Stimulated activated CD4-positive, alpha-beta T cell treated with anti-CD3 and anti-CD28 coated beads, Interleukin-1b, Interleukin-23, amount 100 ng/mL, for 24 hours (primary cell): ENCODE measurements at places on chromosomes 1 and 21.
A peak's percentile ranks its signal among the peaks of the same experiment; 100 is the strongest.

DNA sequence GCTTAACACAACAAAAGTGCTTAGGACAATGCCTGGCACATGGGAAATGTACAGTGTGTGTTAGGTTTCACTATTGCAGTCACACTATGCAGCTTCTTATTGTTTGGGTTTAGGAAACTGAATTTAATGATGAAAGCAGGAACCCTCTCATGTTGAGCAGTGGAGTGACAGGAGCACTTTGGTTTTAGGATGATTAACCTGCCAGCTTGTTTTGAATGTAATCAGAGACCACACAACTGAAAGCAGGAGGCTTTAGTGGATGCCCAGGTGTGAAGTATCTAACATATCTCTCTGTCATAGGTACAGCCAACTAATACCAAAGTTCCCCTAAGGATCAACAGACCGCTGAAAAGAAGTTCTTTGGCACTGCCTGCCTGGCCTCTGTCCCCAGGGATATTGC is 406.9 kb upstream of the USP24 start:
- DNase-seq: no peak

DNA sequence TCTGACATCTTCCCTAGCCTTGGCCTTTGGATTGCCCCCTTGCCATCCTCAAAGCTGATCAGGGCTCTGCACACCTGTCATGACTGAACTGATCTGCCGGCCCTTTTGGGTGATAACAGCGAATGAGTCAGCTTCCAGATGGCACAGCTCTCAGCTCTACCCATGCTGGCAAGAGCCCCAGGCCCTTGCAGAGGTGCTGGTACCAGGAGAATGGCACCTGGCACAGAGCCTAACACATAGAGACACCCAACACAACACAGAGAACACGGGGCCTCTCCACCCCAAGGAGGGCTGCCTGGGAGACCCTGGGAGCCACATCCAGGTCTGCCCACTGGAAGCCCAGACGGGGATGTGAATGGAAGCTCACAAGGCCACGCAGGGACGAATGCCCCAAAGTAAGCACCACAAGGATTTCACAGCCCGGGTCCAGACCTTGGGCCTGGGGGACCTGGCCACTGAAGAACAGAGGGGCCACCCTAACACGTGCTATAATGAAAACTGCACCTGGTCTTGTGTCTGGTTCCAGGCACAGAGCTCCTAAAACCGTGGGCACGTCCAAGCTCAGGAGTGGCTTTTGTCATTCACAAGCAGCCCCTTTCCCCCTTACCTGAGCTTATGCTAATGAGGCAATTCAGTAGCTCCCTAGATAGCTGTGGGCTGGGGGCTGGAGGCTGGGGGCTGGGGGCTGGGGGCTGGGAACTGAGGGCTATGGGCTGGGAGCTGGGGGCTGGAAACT is 160.5 kb downstream of the NPHP4 start:
- no peak for DNase-seq

DNA sequence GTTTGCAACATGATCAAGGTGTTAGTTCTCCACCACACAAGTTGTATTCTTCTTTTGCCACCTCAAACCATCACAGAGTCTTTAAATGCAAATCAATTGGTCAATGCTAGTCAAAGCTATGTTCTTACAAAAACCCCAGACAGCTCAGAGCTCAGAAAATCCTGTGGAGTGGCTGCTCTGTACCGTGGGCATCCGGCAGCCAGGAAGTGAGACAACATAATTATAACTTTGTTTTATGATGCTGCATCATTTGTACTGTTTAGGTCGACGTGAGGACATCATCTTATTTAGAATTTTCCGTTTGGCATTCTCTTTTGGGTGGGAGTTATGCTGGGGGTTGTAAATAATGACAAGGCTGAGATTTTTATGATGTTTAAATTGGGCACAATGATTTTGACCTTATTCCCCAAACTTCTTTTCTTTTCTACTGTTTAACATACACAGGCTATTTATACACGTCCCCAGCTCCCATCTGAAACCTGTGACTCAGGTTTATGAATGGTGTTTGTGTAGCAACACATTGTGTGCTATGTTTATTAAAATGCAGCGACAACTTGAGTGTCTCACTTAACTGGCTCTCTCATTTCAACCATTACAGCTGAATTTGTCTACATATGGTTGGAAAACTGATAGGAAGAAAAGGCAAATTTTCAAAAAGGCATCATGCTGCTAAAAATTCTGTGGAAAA is 124.0 kb downstream of the CNIH3 start:
- no peak for DNase-seq

DNA sequence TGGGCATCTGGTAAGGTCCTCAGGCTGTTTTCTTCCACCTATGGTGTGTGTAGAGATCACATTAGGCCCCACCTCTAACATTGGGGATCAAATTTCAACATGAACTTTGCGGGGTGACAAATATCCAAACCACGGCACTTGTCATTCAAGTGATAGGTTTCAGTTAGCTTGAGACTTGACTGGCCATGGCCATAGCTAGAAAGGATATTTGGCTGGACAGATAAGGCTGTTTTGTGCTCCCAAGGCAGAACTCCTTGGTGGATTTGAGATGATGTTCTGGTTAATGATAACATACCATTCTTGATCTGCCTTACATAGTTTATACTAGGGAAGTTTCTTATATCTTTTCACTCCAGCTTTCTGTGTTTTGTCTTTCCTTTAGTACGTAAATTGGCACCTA is 48.5 kb downstream of the CELF3 start:
- DNase-seq: no peak

DNA sequence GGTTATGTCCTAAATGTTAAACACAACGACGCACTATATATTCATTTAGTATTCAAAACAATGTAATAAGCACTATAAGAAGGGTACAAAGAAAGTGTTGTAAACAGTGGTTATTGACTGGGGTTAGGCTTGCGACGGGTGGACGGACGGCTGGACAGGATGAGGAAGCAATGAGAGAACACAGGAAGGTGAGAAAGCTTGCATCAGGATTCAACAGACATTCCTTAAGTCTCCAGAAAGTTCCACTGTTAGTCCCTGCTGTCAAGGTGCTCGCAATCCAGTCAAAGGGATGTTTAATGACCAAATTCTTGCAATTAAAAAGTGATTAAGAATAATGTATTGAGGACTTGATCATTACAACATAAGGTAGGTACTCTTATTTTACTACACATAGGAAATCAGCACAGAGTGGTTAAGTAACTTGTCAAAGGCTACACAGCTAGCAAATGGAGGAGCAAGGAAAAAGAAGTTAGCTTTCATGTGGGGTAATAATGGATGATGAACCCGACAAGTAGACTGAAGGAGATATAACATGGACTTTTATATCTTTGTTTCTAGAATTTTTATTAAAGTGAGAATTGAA is 994 bp upstream of the ACBD6 start:
- no peak for DNase-seq

DNA sequence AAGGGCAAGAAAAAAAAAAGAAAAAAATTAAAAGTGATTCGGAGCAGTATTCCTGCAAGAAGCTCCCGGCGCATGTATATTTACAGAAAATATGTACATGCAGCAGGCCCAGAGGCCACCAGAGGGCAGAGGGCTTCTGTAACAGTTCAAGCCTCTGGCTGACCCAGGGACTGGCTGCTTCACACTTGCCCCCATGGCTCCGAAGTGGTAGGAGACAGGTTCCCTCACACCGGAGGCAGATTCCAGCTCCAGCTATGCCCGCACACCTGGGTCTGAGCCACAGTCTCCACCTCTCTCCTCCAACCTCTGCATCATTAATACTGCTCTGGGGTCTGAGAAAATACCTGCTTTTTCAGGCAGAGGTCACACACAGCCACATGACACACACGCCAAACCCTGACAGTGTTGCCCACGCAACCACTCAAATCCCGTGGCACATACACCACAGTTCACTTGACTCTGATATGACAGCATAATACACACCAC is 2.2 kb upstream of the ARHGAP30 start:
- DNase-seq: no peak

- peak; percentile 71 for DNase-seq
Observed at GRCh38 chr1:21963477-21964217, 13.2 kb upstream of the CELA3B start.

GRCh38 chr1:221672239-221672645 is 69.6 kb downstream of the DUSP10 start:
- no peak for DNase-seq

DNA sequence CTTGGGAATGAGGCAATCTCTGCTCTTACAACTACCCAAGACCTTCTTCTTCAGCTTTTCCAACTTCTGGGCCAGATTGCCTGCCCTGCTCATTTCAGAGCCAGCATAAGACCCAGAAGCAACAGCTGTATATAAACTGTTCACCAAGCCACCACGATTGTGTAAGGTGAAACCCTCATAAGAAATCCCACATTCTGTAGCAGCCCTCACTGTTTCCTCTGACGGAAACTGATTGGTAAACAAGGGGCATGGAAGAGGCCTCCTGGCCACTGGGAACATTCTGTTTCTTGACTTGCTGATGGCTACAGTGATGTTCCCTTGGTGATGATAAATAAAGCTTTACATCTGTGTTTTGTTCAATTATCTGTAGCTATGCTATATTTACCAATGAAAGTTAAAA is 39.7 kb upstream of the EXO1 start:
- DNase-seq: no peak

DNA sequence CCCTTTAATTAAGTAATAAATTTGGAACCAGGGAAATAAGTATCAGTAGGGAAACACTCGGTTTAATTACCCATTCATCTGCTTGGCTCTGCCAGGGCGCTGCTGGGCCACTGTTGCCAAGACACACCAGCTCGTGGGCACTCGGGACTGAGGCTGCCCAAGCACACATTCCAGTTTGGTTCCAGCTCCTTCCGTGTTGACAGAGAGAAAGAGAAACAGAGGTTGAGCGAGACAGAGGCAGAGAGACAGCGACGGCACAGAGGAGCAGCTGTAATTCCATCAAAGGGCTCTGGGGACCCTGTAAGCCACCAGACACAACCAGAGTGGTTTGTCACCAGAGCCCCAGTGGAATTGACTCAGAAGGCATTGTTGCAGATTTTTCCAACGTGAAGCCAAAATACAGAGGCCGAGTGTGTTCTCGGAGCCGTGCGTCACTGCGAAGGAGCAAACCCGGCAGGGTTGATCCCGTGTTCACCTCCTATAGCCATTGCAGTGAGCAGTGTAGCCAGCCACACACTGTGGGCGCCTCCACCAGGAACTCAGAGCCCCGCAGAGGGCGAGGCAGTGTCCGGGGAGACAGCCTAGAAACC is 33.5 kb downstream of the SYF2 start:
- DNase-seq: no peak

GRCh38 chr1:110944806-110945205 is 18.9 kb downstream of the LRIF1 start:
- DNase-seq: no peak

DNA sequence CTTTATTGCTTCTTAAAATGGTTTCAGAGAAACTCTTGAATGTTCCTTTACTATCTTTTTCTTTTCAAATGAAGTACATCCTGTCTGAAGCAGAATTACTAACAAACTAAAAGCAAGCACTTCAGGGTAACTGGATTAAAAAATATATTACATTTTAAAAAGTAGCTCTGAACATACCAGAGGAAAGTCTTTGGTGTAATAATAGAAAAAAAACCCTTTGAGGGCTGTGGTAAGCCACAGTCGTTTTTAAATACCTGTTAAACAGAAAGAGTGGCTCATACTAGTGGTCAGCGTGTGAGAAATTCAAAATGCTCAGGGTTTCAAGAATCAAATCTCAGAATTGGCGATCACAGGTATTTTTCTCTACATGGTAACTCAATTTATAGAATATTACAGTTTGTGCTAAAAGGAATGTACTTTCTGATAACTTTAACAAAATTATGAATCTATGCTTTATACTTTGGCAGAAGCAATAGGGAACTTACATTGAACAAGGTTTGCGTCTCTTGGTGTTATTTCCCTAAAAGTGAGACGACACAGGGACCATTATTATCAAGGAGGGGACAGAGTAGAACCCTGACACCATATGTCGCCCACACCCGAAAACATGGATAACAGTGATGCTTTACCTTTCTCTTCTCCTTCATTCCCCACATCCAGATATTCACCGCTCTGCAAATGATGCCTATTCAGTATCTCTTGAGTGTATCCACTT is 97.0 kb upstream of the DPH5 start:
- DNase-seq: no peak

DNA sequence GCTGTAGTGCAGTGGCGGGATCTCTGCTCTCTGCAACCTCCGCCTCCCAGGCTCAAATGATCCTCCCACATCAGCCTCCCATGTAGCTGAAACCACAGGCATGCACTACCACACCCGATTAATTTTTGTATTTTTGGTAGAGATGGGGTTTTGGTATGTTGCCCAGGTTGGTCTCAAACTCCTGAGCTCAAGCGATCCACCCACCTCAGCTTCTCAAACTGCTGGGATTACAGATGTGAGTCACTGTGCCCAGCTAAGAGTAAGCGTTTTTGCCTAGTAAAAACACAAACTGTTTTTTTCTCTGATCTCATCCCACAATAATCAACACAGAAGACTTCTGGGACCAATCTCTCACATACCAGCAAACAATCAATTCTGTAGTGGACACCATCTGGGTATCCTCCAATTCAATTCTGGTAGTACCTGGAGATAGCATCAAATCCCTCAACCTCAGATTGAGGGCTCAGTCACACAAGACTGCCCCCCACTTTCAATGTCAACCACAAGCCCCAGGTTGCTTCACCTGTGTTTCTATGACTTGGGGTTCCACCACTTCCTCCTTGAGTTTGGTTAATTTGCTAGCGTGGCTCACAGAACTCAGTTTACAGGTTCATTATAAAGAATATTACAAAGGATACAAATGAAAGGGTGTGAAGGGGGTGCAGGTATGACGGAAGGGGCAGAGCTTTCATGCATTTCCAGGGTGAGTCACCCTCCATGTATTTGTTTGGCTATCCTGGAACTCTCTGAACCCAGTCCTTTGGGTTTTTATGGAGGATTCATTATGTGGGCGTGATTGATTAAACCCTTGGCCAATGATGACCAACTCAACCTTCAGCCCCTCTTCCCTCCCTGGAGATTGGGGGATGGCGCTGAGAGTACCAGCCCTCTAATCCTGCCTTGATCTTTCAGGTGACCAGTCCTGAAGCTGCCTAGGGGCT is 40.0 kb upstream of the RHOU start:
- DNase-seq: no peak

GRCh38 chr1:52141513-52142219 is at the start of gene ZFYVE9:
TSS of gene ZFYVE9 (plus strand) at chr1:52142089. CDS start at chr1:52233207, 91,118 bp downstream.
- peak; percentile 31 for DNase-seq

- no peak for DNase-seq
Observed at GRCh38 chr1:170908942-170909341, 26.4 kb upstream of the MROH9 start.

GRCh38 chr1:13832536-13832935 is 132.5 kb downstream of the PRDM2 start:
- no peak for DNase-seq
